ENCODE measurements at places on chromosomes 16 and 17. TPM values are rescaled to one million over a fixed set of nuclear protein-coding genes. Genes with fewer than 3 reads are reported as not detected.

DNA sequence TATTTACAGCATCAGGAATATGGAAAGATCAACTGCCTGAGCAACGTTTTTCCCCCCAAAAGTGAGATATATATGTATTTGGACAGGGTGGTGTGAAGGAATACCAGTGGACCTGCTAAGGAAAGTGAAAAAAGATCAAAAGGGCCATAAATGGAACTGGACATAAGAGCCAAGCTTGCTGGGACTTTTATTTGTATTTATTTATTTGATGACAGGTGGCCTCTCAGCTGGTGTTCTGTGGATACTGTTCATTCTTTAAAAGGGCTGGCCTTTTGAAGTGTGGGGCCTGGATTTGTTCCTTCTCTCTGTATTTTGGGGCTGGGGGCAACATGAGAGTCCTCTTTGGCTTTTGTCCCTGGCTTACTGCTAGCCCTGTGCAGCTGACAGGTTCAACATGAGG lies 306.6 kb upstream of the N4BP1 start:
- DNase-seq: no peak

DNA sequence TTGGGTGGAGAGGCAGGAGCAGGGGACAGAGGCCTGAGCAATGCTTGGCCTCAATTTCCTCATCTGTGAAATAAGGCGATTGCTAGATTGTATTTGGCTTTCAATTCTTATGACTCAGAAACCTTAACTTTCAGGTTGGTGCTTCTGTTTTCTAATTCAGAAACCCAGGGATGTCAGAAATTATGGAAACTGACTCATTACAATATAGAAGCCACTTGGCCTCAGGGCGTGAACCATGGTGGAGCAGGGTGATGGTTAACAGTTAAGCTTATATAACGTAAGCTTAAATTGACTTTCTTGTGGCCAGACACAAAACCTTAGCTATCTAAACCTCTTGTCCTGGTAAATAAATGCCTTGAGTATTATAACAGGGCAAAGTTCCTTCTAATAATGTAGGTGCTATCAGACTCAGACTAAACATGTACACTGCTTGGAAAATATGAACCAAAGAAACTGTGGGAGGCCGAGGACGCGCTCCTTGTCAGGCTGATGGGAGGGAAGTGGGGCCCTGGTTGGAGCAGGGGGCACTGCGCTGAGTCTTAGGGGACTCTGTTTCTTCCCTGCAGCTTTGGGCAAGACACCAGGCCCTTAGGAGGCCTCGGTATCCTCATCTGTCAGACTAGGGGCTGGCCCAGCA lies 17.1 kb upstream of the SREBF1 start:
- no peak for DNase-seq

GRCh38 chr16:82695806-82696205 lies 69.0 kb downstream of the CDH13 start:
- DNase-seq: no peak

The GDPD1 gene
- polyA plus RNA-seq: 13.2 TPM

DNA sequence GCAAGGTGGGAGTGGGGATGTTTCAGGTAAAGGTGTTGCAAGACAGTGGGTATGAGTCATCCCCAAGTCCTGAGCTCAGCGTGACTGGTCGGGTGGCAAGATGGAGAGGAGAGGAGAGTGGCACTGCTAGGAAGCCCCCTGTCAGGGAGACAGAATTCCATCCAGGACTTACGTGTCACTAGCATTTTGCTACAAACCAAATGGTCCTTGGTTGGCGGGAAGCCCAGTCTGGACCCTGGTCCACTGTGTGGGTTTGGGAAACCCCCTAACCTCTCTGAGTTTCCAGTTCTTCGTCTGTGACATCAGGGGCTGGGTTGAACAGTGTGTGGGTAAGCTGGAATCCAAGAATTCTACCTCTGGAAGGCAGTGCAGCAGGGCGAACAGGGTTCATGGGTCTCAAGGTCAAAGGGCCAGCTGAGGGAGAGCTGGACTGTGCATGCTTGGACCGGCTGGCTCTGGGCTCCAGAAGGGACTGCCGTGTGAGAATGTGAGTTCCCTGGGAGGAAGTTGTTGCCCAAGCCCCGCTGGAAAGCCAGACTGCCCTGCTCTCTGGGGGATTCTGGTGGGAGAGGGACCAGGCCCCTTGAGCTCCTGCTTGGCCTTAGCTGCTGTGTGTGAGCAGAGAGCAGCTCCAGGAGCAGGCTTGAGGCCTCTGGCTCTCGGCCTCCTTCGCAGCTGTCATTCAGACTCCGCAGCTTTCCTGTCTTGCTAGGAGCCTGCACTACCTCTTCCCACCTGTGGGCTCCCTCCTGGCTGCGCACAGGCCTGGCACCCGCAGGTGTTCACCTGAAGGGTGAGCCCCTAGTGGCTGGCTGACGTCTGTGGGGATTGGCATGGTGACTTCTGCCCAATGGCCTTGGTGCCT lies 84.6 kb downstream of the NT5M start:
- DNase-seq: no peak

DNA sequence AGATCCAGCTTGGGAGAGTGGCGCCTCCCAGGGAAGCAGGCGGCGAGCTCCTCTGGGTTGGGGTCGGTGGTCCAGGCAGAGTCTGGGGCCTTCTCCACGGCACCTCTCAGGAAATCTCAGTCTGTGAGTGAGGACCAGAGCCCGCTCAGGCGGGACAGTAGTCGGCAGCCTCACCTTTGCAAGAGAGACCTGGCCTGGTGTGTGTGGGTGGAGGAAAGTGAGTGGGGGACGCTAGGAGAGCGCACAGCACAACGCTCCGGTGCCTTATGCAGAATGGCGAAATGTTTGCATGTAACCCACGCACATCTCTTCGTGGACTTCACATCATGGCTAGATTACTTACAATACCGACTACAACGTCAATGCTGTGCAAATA lies 2.2 kb downstream of the AHSP start:
- no peak for DNase-seq

GRCh38 chr17:29154516-29155226 lies 25.5 kb downstream of the MYO18A start:
- DNase-seq: no peak

The DPEP3 gene
- polyA plus RNA-seq: 0.21 TPM

DNA sequence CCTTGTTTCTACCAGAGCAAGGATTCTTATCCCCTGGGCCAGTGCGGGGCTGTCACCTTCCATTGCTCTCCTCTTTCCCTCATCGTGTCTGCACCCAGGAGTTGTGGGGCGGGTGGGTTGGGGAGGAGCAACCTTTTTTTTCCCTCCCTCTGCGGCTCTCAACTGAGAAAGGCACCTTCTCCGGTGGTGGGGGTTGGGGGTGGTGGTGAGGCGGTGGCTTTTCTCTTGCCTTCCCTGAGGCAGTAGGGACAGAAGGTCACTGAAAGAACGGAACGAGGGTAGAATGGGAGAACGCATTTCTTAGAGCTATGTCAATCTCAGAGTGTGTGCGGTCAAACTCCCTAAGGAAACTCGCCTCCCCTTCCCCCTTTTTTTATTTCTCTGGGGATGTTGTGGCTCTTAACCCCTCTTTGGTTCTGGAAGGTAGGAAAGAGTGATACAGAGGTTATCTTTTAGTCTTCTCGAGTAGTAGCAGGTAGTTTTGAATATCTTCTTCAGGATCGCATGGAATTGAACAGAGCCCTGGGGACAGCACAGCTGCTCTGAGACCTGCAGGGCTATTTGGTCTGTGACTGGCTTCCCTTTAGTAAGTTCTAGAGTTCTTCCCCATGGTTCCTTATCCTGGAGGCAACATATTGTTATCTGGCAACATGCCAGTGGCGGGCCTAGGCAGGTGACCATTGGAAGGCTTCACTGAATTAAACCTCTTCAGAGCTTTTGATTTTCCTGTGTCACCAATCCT lies 994 bp downstream of the CLTC start:
- DNase-seq: no peak

The LAT gene
- polyA plus RNA-seq: 4.1 TPM

DNA sequence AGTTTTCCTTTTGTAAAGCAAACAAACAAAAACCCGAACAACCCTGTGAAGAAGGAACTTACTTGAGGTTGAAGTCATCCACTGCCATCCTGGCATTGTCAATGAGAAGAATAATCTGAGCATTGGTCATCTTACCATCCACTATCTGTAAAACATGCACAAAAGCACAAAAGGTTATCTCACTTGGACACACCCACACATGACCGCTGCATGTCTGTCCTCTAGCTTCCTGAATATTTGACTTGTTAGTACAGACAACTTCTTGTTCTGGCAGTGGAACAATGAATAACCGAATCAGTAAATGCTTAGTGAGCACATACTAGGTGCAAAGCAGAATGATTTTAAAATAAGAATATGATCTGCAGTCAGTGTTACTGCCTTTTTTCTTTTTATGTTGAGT lies 6.1 kb downstream of the KRT23 start:
- DNase-seq: no peak

The ZNF624 gene
- polyA plus RNA-seq: 10.7 TPM

DNA sequence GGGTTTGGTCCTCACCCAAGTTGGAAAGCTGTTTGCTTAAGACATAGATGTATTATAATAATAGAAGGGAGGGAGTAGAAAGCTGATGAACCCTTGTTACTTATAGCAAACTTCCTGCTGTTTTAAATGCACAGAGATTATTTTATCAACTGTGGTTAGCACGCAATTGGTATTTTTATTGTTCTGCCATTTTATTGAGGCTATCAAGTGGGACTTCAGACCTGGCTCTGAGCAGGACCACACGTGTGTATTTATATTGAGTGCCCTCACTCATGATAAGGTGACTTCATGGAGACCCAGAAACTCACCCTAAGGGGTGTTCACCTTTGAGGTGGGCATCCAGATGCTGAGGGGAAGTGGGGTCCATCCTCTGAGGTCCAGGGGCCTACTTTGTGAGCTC lies 17.0 kb downstream of the KLHL36 start:
- DNase-seq: no peak

GRCh38 chr17:55540414-55541091 lies 29.3 kb upstream of the SMIM36 start:
- no peak for DNase-seq

All from left renal cortex interstitium (tissue), 4 donors.